ENCODE measurements at places on chromosomes 3 and 15.

DNA sequence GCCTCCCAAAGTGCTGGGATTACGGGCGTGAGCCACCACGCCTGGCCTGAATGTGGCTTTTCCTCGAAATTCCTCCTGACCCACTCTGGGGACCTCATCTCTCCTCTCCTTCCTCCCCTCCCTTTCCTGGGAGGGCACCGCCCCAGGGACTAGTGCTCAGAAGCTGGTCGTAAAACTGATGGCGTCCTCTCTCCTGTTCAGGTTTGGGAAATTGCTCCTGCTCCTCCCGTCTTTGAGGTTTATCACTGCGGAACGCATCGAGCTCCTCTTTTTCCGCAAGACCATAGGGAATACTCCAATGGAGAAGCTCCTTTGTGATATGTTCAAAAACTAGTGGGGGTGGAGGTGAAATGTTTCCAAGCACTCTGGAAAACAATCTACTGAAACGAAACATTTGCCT, 7.0 kb downstream of the NR2E3 start:
- no peak for DNase-seq

GRCh38 chr15:56491110-56491722, 26.3 kb upstream of the MNS1 start:
- DNase-seq = peak; percentile 56

DNA sequence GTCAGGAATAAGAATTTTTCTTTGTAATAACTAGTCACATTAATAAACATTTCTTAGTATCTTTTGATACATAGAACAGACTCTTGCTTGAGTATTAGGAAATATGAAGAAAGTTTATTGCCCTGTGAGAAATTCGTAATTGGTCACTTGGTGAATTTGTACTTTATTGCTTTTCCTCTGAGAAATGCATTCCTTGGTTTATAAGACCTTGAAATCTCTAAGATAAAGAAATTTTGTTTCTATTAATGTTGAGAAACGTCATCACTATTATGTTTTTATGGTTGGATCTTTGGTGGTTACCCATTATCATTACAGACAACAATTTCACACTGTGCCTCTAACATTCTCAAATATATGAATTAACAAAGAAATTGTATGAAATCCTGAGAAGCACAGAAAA, 652.0 kb upstream of the NECTIN3 start:
- no peak for DNase-seq

DNA sequence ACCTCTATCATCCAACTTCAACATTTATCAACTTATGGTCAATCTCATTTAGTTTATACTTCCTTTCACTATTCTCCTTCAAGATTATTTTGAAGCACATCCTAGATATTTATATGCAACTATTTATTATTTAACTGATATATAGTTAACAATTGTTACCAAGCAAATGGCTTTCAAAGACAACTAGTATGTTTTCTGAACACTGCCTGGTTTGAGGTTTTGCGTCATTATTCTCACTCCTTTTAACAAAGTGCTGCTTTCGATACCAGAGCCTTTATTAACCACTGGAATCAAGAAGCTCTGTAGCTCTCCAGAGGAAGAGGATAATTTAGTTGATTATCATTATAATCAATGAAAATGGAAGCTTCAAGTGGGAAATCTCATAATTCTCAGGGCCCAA, 19.6 kb downstream of the ZIC1 start:
- no peak for DNase-seq

DNA sequence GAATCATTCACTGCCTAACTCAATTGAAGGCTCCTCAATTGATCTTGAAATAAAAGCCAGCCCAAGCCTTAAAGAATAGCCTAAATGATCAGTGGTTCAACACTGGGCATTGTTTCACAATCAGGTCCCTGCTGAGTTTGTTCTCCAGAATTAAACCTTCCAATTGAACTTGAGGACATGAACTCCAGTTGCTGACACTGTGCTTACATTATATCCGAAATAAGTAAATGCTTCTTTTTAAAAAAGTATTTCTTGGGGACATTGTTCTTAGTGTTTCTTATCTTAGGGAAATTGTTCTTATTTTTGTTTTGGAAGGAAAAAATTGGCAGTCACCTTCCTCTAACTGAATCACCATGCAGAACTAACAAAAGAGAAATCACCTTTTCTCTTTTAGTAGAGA, 450.2 kb downstream of the RBMS3 start:
- DNase-seq = no peak

DNA sequence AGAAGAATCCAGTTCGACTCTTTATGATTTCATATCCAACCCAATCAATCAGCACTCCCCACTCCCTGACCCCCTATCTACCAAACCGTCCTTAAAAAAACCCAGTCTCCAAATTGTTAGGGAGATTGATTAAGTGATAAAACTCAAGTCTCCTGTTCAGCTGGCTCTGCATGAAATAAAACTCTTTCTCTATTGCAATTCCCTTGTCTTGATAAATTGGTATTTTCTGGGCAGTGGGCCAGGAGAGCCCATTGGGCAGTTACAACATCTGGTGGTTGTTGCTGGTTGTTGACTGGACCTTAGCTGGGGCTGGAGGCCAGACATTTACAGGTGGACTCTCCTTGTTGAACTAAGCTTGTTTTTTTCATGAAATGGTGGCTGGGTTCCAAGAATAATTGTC, 642.3 kb downstream of the ROBO2 start:
- no peak for DNase-seq

- DNase-seq = peak; percentile 89
Measured at GRCh38 chr3:184777566-184778356, 34.2 kb upstream of the VPS8 start.

GRCh38 chr3:167918686-167919085, 177.0 kb downstream of the GOLIM4 start:
- DNase-seq = no peak

DNA sequence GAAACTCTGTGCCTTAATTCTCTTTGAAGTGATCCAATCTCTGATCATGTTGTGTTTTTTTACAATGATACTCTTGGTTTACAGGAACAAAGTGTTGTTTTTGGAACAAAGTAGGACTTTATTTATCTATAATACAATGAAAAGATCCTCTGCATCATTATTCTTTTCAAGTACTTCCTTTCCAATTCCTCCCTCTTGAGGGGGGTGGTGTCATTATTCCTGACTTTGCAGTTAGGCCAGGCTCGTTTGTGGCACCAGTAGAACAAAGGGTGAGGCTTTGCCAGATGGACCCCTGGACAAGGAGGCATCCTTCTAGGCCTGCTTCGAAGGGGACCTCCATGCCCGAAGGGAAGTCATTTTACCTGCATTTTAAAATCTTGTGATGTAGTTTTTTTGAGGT, 41.7 kb upstream of the ZBTB38 start:
- no peak for DNase-seq

DNA sequence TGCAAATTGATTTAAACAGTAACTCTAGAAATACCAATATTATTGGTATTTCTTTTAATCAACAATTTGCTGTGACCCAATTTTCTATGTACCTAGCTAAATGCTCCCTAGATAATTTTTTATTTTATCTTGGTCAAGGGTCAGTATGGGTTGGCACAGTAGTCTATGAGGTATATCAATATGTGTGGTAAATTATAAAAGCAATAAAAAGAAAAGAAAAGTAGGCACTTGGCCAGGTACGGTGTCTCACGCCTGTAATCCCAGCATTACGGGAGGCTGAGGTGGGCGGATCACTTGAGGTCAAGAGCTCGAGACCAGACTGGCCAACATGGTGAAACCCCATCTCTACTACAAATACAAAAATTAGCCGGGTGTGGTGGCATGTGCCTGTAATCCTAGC, 34.0 kb upstream of the STIMATE start:
- DNase-seq = no peak

DNA sequence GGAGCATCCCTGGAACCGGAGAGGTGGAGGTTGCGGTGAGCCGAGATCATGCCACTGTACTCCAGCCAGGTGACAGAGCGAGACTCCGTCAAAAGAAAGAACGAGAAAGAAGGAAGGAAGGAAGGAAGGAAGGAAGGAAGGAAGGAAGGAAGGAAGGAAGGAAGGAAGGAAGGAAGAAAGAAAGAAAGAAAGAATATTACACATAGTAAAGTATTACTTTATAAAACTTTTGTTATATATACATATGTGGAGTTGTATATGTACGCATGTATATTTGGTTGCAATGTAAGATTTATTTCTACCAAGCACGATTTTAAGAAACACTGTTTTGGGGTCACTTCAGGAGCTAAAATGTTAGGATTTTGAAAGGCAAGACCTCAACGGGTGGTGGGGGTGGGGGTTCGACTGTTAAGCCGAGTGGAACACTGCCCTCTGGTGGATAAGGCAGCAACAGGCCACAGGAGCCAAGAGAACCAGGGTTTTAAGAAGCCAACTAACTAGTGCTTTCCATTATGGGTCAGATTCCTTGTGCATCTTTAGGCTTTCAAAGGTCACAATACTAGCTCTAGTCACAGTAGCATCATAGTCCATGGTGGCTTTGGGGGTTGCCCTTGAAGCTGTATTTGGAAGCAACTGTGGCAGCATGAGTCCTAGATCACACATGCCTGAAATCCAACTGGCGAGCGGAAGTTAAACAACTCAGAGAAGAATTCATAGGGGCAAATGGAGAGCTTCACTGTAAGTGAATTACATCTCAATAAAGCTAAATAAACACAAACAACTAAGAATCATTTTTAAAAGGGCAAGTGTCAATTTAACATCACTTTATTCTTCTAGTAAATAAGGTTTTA, 22.5 kb downstream of the GLB1 start:
- peak; percentile 57 for DNase-seq

DNA sequence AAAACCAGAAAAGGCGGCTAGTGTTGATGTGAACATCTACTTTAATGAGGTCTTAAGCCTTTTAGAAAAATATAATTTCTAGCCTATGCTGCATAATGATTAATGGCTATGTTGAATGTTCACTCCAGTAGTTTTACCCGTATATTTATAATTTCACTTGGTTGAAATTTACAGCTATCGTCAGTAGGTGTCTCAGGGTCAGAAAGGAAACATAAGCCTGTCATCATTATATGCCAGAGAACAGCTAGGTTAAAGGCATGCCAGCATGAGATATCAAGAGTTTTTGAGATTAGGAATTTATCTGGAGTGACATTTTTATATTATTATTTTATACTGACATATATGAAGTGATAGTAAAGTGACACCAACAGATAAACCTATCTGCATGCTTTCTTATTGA, 904.1 kb downstream of the OTOL1 start:
- no peak for DNase-seq

DNA sequence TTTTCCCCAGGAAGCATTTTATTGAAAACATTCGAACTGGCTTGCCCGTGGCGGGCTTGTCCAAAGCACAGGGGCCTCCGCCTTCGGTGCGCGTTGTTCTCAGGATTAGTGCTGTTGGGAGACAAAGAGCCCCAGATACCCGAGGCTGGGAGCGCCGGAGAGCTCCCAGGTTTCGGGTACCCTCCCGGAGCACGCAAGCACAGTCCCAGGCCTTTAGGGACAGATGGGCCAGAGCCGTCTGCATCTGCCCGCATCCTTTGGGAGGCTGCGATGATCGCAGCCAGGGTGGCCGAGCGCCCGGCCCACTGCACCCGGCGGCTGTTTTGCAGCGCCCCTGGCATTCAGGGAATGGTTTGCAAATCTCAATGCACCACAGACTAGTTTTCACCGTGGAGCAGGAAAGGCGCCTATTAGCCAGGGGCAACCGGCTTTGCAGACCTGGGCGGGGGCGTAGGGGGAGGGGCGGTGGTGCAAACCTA, 5.0 kb upstream of the FEZF2 start:
- no peak for DNase-seq

DNA sequence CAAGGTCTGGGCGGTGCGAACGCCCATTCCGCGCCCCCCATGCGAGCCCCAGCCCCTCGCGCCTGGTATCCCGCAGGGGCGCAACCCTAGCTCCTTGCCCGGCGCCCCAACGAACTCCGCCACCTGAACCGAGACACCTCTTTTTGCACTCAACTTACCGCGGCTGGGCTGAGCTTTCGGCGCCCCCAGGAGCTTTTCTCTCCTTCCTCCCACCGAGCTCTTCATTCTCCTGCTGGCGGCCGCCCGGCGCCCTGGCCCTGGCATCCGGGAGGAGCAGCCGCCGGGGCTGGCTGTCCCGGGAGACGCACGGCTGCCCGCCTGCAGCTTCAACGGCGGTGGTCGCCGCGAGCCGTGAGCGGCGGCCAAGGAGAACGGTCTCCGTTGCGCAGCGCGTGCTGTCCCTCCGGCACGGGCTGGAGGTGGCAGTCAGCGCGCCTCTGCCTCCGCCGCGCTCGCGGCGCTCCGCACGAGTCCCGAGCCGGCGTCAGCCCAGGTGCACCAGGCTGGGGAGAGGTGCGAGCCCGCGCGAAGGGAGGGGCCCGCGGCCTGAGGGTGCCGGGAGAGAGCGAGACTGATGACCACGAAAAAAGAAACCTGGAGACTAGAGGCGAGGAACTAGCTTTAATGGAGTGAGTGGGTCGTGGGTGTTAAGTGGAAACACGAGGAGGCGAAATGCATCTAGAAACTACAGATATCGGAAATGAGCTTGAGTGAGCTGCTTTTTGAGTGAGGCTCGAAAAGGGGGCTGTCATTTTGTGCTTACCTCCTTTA, 621.5 kb upstream of the ZNF385D start:
- no peak for DNase-seq

DNA sequence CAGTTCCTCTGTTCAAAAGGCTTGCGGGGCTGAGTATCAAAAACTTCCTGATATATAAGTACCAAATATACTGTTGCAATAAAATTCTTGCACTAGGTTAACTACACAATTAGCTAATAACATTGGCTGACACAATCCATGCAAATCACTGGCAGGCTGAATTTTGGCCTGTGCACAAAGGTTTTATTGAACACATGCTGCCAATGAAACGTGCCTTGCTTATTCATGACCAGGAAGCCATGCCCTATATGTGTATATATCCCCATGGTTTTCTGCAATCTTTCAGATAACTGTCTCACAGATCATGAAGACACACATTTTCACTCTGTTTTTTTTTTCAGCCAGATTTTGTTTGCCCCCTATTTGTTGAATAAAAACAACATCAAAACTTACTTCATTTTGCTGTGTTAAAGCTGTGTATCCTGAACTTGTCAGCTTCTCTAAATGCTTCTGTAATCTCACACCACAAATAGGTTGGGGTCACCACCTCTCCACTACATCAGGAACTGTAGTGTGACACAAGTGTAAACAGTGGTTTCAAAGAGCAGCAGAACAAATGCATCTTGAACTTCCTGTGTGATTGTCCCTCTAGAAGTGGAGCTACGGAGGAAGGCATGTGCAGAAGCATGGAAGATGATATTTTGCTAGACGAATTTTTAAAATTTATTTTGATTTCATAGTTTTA, 920.7 kb upstream of the NR2F2 start:
- peak; percentile 39 for DNase-seq

DNA sequence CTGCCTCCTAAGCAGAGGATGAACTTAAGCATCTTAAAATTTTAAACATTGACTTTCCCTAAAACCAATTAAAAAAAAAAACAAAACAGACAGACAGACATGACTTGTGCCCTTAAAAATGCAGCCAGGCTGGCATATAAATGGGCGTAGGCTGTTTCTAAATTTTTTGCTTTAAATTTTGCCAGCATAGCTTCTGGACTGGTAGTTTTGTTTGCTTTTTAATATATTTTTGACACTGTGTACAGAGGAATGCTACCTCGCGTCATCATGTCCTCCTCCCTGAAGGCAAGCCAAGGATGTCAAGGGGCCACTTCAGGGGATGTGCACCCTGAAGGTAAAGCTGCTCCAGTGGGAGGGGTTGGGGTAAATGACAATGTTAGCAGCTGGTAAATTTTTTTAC, 134.8 kb downstream of the PGPEP1L start:
- no peak for DNase-seq

- peak; percentile 8 for DNase-seq
Measured at GRCh38 chr3:72227486-72228070, 442.6 kb upstream of the PROK2 start.

GRCh38 chr3:174132421-174133042, 726.6 kb upstream of the NAALADL2 start:
- no peak for DNase-seq

- no peak for DNase-seq
Measured at GRCh38 chr3:119120480-119120879, 25.5 kb upstream of the TEX55 start.

GRCh38 chr3:193869221-193870201, 266.4 kb upstream of the HES1 start:
- DNase-seq = peak; percentile 85

All from foreskin fibroblast (primary cell).